Motor neuron (in vitro differentiated cells): ENCODE measurements at places on chromosomes 11 and 22. TPM values are rescaled to one million over a fixed set of nuclear protein-coding genes. Genes with fewer than 3 reads are reported as not detected.

Gene SLC35C1
- total RNA-seq = 8.7 and 11.4 TPM in 2 replicates

Gene DEUP1
- total RNA-seq = 0.29 and 1.4 TPM in 2 replicates

Gene SYCE3
- total RNA-seq = 1.2 TPM in 1 of 2 replicates, not detected in the other

GRCh38 chr11:132095230-132096131, 725.1 kb downstream of the NTM start:
- no peak for ATAC-seq

DNA sequence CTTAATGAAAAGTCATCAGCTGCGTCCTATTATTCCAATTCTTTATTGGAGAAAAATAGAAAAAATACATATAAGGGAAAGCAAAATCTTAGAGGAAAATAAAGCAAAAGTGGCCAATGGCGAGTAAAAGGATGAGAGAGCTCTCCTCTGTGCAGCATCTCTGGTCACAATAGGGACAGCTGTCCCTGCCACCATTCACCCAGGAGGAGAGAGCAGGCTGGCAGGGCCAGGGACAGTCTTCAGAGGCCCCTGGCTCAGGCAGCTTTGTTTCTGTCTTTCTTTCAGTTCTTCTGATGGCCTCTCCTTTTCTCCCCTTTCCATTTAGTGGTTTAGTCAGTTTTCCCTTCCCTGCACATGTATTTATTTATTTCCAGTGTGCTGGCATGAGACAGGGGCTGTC, 941.3 kb downstream of the NTM start:
- ATAC-seq = no peak

DNA sequence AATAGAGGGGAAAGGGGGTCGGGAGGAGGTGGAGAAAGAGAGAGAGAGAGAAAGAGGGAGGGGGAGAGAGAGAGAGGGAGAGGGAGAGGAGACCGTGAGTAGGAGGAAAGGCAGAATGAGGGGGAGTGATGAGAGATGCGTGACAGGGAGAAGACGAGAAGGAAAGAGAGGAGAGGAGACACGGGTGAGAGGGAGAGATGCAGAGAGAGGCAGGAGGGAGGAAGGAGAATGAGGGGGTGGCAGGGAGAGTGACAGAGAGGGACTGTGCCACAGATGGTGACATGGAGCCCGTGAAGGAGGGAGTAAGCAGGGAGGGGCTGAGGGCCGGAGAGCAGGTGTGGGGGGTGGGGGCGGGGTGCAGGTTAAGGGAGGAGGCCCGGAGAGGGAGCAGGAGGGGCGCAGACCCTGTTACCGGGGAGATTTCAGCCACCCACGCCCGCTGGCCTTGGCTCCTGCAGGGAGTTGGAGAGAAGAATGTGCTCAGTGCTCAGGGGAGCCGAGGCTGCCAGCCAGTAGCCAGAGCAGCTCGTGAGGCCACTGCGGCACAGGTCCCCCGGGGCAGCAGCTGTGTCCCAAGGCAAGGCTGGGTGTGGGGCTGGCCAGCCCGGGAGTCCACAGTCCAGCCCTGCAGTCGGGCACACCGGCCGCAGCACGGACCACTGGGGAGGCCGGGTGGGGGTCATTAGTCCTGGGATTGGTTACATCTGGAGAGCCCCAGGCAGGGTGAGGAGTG, at the start of gene SSTR3:
TSS of gene SSTR3 (minus strand) at position 304 of the 733 bp plus-strand sequence. CDS start 4,674 bp downstream, outside the sequence.
- ATAC-seq = peak; percentile 86

- ATAC-seq = no peak
These were observed 625.4 kb downstream of the BRD1 start for GRCh38 chr22:49202226-49202625.

- ATAC-seq = no peak
These were observed 6.5 kb upstream of the BATF2 start for GRCh38 chr11:65003282-65003681.

GRCh38 chr11:2377511-2378443, 667 bp downstream of the CD81 start:
- peak; percentile 56 for ATAC-seq

DNA sequence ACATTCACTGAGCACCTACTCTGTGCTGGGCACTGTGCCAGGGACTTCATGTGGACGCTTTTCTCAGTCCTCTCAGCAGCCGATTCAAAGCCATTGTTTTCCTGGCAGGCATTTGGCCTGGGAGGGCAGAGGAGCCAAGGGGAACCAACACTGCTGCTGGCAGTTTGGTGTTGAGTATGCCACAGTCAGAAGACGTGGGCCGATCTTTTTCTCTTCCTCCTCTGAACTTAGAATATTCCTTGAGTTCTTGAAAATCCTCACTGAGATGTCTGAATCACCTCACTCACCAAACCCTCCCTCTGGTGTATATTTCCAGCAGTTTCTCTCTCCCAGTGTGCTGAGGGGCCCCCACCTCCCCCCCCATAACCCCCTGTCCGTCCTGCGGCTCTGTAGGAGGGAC, 114.5 kb upstream of the CRYBB3 start:
- no peak for ATAC-seq

DNA sequence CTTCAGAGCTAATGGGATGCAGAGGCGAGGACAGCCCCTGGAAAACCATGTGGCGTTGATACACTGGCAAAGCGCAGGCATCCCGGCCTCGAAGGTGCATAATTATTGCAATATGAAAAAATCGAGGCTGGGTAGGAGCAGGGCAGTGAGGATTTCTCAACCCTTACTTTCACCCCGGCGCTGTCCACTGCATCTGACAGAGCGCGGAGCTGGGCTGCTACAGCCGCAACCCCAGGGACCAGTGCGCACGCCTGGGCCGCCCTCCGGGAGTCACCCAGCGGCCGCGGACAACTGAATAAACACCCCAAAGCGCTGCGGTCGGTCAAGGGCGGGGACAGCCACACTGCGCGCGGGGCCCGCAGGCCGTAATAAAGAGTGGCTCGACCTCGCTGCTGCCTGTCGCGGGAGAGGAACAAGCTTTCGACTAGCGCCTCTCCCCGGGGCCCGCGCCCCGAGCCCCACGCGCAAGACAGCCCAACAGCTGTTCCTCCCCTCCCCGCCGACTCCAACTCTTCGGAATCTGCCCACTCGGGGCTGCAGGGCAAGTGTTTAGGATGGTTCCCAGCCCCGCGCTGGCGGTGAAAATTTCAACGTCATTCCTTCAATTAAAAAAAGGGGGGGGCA, 3.6 kb upstream of the WT1 start:
- ATAC-seq = peak; percentile 70

GRCh38 chr22:43881091-43882061, 10.4 kb downstream of the PNPLA5 start:
- no peak for ATAC-seq

GRCh38 chr22:35835998-35836691, 118.5 kb downstream of the APOL5 start:
- ATAC-seq = peak; percentile 58

GRCh38 chr11:81224396-81224795, 1509.3 kb downstream of the FAM181B start:
- ATAC-seq = peak; percentile 52

DNA sequence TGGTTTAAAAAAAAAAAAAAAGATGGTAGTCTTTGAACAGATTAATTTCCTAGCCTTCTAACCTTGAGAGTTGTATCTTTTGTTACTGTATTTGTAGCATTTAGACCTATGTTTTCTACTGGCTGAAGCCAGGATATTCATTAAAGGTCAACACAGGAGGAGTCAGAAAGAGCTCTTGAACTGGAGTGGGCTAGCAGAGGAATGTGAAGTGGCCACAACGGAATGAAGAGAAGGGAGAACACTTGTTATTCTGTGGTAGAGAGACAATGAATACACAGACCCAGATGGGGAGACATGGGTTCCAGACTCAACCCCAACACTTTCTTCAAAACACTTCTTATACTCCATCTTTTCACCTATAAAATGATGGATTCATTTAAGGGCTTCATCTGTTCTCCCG, 88.1 kb downstream of the RELT start:
- no peak for ATAC-seq
